ENCODE measurements at places on chromosomes 16 and 17.

DNA sequence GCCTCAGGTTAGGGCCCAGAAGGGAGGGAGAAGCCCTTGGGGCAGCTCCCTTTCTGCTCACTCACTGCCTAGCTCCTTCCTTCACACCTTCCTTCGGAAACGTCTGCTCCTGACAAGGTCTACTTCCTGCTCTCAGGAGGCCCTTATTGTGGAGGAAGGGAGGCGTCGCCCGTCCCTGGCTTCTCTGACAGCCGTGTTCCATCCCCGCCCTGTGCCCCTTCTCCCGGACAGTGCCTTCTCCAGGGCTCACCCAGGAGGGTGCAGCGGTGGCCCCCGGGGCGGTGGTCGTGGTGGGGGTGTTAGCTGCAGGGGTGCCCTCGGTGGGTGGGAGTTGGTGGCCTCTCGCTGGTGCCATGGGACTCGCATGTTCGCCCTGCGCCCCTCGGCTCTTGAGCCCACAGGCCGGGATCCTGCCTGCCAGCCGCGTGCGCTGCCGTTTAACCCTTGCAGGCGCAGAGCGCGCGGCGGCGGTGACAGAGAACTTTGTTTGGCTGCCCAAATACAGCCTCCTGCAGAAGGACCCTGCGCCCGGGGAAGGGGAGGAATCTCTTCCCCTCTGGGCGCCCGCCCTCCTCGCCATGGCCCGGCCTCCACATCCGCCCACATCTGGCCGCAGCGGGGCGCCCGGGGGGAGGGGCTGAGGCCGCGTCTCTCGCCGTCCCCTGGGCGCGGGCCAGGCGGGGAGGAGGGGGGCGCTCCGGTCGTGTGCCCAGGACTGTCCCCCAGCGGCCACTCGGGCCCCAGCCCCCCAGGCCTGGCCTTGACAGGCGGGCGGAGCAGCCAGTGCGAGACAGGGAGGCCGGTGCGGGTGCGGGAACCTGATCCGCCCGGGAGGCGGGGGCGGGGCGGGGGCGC is 231.9 kb downstream of the SEC14L1 start:
- DNase-seq: peak; percentile 75

DNA sequence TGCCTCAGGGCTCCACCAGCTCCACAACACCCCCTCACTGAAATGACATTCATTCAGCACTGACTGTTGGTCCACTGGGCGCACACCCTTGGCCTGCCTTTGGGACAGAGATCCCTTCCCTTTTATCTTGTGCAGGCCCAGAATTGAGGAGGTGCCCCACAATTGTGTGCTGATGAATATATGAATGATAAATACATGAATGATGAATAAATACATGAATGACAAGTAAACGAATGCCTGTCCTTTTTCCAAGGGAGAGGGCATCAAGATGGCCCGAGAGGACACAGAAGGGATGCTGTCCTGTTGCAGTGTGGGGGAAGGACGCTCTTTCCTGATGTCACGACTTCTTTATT is 5.7 kb downstream of the CCR7 start:
- DNase-seq: no peak

DNA sequence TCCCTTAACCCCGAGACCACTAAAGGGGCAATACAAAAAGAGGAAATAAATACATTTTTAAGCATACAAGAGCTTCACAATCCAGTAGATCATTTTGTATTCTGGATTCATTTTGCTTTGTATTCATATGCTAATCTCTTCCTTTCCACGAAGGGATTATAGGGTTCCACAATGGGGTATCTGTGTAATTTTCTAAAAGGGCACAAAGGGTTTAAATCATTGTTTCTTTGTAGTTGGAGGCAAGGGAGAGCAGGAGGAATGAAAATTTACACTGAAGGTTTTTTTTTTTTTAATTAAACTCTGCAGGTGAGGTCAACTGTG is 592 bp upstream of the NUFIP2 start:
- no peak for DNase-seq

- DNase-seq: no peak
Observed at GRCh38 chr17:7634384-7634783, 4.4 kb downstream of the SHBG start.

DNA sequence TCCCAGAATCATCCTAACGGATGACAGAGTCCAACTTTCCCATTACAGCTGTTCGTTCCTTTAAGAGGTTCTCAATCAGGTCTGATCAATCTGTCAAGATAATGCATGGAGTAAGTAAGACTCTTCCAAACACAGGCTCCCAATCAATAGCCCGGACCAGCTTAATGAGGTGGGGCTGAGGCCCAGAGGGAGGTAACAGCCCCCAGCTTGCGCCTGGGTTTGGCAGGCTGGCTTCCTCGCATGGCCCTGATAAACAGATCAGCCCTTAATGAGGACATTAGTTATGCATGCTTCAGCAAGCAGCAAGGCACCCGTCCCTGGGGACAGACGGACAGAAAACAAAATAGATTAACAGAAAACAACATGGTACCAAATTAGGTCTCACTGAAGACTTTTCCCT is 145.7 kb downstream of the ZFHX3 start:
- no peak for DNase-seq

DNA sequence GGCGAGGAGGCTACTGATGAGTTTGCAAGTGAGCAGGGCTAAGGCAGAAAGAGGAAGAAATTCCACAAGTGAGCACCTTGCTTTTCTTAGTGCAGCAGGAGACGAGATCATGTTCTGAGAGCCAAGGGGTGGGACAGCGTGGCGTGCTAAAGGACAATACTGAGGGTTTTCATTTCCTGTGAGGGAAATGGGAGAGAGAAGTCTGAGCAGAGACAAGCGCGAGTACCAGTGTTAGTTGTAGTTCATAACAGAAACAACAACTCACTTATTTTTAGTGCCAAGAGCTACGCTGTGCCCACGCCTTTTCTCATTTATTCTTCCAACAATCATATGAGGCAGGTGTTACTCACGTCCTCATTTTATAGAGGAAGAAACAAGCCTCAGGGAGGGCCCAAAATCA is 2.3 kb downstream of the SPACA3 start:
- DNase-seq: no peak

DNA sequence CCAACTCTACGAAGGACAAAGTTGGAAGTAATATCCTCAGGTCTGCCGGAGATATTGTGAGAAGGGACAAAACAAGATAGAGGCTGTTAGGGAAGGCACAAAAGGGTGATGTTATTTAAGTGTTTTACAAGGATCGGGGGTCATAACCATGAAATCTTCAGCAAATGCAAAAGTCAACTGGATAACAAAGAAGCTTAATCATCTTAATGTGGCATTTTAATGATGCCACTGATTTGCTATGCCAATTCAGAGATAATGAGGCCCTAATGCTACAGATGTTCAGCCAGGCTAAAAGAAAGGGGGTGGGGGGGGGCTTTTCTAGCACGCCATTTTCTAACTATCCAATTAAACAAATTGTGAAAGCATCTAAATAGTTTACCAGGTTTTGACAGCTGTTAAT is 63.1 kb downstream of the IKZF3 start:
- DNase-seq: no peak

GRCh38 chr17:28335959-28336871 is 654 bp downstream of the TNFAIP1 start:
- DNase-seq: no peak

- DNase-seq: no peak
Observed at GRCh38 chr17:18004884-18005305, 32.2 kb downstream of the DRC3 start.

- no peak for DNase-seq
Observed at GRCh38 chr17:43676471-43676870, 14.7 kb upstream of the MEOX1 start.

Data from germinal center (tissue), 1 donor.